Putamen (tissue), 1 donor: ENCODE measurements at places on chromosomes 3 and 15.

DNA sequence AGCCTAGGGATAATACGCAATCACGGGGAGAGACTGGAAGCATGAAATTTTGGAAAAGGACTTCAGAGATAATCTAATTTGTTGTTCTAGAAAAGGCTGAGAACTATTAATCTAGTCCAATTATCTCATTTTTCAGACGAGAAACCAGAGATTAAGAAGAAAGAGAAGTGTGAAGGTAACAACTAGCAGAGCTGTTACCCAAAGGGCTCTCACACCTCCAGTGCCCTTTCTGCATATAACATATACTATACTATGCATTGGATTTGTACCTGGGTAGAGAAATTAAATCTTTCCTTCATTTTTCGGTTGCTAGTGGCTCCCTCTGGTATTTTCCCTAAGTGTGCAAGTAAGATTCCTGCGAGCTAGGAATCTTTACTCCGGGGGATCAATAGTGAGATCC is 13.4 kb upstream of the TM4SF19 start:
- no peak for DNase-seq

DNA sequence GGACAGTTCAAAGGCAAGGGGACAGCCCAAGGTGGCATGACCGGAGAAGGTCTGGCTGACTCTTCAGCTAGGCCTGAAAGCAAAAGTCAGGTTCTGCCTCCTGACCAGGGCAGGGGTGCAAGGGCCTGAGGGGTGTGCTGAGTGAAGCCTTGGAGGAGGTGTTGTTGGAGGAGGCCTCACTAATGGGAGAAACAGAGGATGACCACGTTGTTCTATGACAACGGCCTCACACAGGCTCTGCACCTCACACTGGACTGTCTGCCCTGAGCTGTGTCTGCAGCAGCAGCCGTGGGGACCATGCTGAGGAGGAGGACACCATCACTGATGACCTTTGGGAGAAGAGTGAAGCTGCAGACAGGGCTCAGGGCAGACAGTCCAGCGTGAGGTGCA is 116.9 kb upstream of the ABHD17C start:
- no peak for DNase-seq

DNA sequence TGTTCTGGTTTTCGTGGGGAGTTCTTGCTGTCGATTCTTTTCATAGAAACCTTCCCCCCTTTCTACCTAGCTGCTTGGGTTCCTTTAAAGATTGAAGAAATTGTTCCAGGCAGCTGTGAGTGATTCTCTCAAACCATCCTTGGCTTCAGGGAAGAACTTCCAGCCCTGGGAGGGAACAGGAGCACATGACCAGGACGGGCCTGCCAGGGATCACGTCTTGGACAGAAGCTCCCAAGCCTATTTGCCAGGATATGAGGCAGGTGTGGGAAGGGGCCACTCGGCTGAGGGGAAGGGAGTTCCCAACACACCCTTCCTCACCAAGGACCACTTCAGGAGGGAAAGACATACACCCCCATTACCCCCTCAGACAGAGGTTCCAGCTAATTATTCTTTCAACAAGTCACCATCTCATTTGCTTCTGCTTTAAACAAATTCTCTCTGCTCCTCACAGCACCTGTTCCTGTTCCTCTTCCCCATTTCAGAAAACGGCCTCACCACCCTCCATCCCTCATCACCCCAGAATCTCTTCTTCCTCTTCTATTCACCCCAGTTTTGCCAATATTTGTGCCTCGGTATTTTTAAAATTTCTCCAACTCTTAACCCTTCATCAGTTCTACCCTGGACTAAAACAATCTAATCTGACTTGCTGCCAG is 62.5 kb downstream of the WHAMM start:
- no peak for DNase-seq

DNA sequence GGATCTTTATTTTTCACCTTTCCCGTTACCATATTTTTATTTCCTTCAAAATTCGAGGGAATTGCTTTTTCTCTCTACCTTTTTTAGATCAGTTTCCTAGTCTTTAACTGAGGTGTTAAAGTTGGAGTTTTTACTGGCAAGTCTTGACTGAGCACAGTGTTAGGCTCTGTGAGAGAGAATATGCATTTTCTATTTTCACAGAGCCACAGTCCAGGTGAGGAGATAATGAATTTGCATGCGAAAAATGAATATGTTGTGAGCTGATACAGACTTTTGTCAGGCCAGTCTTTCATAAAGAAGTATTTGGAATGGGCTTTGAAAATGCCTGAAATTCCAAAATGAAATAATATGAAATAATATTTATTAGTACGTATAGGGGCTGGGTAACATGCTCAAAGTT is 31.9 kb downstream of the MME start:
- DNase-seq = no peak

- no peak for DNase-seq
Measured at GRCh38 chr15:61032600-61033286, 196.4 kb downstream of the RORA start.

DNA sequence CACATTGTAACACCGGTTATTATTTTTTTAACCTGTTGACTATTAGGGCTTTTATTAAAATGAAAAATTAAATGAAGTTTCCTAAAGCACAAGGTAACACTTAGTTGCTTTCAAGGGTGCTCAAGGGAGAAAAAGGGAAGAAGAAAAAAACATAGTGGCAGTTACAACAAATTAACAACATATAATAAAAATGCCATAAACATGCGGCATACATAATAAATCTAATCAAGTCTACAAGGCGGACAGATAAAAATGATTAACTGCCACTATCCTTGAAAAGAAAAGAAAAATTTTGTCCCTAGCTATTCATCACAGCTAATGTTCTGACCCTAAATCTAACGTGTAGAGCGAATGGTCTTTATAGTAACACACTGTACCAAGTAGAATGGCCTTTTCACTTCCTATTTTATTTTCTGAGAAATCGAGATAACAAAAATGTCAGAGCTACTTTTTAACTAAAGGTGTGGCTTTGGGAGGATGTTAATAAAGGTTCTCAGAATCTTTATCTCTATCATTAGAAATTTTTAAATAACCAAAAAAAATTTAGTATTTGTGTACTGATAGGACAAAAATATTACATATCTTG is 194.9 kb downstream of the FOXP1 start:
- no peak for DNase-seq

- no peak for DNase-seq
Measured at GRCh38 chr3:157075693-157076420, 84.1 kb downstream of the CCNL1 start.

DNA sequence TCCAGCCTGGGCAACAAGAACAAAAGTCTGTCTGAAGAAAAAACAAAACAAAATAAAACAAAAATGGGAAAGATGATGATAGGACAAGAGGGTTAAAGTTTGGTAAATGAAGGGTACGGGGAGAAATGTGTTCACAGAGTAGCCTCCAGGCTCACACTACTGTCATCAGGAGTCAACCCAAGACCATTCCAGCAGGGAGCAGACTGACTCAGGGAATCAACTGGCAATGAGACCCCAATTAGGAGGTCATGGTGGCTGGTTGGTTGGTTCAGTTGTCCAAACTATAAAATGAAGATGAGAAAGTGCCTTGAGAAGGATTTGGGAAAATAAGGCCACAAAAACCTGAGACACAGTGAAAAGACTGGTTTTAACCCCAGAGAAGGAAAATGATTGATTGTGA is 51.8 kb downstream of the KLHL6 start:
- no peak for DNase-seq

DNA sequence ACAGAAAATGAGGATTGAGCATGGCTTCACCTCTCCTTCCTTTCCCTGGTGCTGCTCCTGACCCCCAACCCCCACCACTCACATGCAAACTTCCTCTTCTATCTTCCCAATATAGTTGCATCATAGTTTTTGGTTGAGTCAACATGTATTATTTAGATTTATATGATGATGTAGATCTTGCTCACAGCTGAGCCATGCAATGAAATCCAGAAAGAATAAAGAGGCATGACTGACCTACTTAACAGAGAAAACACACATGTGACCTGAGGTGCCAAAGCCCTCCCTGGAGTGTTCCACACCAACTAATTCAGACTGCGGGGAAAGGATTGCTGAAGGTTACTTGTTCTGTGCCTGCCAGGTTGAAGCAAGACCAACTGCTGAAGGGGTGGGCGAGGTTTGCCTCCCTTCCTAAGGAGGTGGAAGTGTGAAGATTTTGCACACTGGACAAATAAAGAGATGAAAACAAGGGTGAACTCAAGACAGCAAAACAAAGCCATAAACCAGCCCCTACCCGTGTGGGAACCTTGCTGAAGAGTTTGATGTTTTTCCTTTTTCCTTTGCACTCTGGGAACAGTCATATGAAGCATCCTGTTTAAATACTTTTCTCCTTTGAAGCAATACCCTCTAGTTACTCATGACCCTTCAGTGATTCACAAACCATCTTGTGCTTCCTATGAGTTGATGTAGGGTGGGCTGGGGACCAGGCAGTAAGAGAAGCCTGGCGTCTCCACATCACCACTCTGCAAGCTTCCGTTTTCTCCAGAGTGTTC is 155.2 kb upstream of the UBE2E1 start:
- DNase-seq = no peak

GRCh38 chr3:11826628-11827265 is 19.9 kb downstream of the TAMM41 start:
- DNase-seq = no peak

DNA sequence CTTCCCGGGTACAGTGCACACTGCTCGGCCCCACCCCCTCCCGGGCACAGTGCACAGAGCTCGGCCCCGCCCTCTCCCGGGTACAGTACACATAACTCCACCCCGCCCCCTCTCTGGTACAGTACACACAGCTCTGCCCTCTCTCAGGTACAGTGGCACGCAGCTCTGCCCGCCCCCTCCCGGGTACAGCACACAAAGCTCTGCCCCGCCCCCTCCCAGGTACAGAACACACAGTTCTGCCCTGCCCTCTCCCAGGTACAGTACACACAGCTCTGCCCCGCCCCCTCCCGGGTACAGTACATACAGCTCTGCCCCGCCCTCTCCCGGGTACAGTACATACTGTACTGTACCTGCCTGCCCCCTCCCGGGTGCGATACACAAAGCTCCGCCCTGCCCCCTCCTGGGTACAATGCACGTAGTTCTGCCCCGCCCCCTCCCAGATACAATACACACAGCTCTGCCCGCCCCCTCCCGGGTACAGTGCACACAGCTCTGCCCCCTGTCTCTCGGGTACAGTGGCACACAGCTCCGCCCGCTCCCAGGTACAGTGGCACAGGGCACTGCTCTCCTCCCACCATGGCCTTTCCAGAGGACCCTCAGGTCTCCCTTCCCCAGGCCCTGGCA is 16.4 kb upstream of the PRR20G start:
- DNase-seq = no peak

GRCh38 chr3:38317192-38317759 is 29.3 kb upstream of the XYLB start:
- DNase-seq = no peak

DNA sequence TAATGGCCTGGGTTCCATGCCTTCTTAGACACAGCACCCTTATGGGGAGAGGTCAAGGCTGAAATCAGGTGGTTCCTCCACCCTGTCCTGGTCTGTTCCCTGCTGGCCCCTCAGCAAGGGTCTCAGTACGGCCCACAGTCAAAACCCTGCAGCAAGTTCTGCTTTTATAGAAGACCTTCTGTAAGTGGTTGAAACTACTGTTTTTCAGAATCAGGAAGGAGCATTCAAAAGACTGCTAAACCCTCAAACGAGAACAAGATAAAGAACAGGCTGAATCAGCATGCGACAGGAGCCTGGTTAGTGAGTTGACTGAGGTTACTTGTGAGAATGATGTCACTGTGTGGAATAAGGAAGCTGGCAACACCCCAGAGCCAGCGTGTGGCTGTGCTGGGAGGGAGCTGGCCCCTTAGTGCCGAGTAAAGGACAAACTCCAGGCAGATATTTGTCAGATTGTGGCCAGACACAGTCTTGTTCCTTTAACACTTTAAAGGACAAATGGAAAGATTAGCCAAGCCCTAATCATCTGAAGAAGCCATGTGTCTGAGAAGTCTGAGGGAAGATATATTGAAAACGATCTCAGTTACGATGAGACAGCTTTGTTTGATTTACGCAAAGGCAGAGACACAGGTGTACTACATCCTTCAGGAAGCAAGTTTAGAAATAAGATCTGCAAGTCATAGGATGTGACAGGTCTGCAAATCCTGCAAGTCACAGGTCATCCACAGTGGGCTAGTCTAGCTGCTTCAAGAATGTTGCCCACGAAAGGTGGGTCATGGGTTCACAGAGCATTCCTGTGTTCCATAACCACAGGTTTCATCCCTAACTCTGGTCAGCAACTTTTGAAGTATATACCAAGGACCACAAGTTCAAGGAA is 54.0 kb downstream of the B3GNT5 start:
- peak; percentile 50 for DNase-seq

GRCh38 chr3:116129187-116129946 is 315.9 kb downstream of the LSAMP start:
- no peak for DNase-seq

DNA sequence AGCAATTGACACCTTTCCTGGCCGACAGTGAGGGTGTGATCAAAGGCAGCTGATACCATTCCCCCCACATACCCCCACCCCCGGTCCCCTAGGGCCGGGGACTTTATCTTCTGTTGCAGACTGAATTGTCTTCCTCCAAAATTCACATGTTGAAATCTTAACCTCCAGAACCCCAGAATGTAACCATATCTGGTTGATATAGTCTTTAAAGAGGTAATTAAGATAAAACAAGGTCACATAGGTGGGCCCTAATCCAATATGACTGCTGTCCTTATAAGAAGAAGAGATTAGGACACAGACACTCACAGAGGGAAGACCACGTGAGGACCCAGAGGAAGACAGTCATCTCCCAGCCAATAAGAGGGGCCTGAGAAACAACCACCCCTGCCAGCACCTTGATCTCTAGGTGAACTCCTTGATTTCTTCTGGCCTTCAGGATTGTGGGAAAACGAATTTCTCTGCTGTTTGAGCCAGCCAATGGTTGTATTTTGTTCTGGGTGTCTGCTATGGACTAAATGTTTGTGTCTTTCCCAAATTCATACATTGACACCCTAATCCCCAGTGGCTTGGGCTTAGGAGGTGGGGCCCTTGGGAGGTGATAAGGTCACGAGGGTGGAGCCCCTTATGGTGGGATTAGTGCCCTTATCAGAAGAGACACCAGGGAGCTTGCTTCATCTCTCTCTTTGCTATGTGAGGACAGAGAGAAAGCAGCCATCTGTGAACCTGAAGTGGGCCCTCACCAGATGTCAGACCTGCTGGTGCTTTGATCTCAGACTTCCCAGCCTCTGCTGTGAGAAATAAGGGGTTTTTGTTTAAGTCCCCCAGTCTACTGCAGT is 144.0 kb downstream of the CHSY1 start:
- DNase-seq = no peak

DNA sequence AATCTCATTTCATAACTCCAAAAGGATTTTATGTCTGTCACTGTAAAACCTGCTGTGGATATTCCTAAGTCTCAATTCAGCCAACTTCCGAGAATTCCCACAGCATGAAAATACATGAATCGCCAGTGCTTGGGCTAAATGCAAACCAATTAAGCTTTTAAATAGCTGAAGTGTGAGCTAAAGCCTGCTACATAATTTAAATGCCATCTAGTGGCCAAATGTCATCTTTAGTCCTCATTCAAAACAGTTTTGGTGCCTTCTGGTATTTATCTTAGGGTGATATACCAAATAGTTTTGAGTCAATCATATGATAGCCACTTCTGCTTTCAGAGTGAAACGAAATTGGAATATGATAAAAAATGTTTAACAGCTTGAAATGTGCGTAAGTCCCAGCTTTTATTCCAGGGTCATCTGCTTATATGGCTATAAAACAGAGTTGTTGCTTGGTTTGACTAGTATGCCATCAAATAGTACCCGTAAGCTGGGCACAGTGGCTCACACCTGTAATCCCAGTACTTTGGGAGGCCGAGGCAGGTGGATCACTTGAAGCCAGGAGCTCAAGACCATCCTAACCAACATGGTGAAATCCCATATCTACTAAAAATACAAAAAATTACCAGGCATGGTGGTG is 41.8 kb upstream of the CCNL1 start:
- DNase-seq = peak; percentile 12
